Left renal cortex interstitium (tissue), 4 donors: ENCODE measurements at places on chromosomes 5 and 9. TPM values are rescaled to one million over a fixed set of nuclear protein-coding genes. Genes with fewer than 3 reads are reported as not detected.

GRCh38 chr5:73363911-73364730 is 84.5 kb downstream of the FOXD1 start:
- DNase-seq, result no peak

DNA sequence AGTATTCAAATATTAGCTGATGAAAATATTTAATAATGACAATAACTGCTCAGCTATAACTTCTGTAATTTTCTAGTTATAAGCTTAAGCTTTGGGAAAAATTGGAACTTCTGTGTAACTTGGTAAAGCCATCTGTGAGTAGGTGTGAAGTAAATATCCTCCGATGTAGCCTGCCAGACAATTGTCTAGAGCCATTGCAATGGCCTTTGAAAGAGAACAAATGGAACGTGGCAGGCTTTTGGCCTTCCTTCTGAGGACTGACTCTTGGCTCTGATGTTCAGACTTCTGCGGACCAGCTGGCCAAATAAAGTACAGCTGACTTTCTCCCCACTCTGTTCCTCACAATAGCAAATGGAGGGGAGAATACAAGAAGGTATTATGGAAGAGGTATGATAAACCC is 203.4 kb upstream of the NMUR2 start:
- no peak for DNase-seq

GRCh38 chr9:74066605-74067004 is 430.5 kb upstream of the RORB start:
- DNase-seq, result no peak

DNA sequence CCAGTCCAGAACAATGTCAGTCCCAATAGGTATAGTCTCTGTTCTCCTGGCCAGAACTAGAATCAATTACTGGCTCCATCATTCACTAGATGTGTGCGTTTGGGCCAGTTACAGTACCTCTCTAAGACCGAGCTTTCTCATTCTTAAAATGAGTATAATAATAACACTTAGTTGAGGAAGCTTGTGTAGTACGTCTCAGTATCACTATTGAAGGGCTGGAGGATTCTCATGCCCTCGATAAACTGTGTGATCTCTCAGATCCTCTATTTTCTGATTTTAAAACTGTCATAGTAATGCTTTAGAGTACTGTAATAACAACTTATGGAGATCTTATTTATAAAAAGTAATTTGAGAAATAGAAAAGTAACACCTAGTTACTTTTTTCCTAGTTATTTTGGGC is 50.7 kb downstream of the CDKN2A start:
- DNase-seq, result no peak

DNA sequence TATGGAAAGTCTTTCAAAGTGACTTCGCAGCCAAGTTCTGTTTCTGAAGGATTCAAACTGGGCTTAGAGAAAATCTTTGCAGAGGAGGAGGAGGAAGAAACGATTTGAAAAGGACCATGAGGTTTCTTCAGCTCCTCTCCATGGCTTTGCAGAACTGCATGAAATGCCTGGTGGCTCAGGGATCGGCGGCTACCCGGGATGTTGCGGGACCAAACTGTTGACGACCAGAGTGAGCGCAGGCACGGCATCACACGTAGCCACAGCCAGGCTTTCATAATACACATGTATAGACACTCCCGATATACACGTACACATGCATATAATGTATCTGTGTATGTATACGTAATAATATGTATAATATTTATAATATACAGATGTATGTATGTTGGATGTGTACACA is 180.0 kb downstream of the PAX5 start:
- no peak for DNase-seq

DNA sequence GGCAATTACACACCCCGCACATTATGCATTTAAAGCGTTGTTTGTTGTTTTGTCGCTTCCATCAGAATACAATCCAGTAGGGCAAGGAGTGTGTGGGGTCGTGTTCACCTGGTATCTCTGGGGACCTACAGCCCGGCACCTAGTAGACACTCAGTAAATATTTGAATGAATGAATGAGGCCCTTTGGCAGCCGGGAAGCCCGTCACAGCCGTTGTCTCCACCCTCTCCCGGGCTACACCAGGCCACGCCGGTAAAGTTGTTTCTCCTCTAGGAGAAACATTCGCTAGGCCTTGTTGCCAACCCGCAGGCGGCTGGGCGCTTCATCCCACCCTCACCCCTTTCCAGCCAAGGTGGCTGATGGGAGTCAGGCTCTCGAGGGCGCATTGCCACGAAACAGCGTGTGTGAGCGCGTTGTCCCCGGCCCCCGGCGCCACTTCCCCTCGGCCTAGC is 876 bp upstream of the JAK2 start:
- no peak for DNase-seq

GRCh38 chr5:173493040-173493439 is 123.4 kb downstream of the BOD1 start:
- DNase-seq, result no peak

DNA sequence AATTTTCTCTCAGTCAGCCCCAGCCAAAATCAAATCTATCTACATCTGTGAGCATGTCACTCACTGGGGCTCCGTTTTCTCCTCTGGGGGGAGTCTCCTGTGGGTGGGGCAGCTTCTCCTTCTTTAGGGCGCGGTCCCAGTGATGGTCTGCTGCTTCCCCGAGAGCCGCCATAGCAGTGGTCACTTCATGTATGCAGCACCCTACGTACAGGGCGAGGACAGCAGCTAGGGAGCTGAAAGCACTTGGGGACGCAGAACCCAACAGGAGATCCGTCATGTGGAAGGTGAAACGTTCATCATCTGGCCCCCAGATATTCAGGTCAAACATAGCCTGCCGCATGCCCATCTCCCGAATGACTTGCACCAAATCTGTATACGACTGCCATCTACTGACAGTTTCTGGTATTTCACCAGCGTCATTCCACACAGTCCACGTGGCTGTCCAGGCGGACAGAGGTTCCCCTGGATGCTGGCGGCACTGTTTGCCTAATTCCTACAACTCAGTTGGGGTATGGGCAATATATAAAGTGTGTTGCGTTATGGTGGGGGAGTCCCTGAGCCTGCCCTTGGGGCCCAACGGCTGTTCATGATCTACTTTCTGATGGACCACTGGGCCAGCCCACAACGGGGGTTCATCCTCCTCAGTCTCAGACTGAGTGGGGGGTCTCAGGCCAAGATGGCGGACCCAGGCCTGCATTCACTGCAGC is 795.0 kb downstream of the EFNA5 start:
- DNase-seq, result no peak

DNA sequence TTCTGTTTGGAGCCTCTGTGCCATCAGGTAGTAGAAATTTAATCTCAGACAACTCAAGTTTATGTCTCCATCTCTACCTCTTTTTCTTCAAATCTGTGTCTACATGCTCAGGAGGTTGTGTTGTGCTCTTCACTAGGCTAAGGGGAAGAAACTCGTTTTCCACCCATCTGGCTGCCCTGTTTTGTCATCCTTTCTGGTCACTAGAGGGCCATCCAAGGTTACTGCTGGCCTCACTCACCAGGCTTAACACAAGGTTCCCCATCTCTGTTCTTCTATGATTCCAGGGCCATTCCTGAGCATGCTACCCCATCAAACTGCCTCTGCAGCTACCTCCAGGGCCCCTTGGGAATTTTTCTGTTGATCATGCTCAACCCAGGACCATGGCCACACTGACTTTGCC is 213.3 kb upstream of the FBXL7 start:
- DNase-seq, result no peak

- DNase-seq, result no peak
Measured at GRCh38 chr5:9332026-9332425, 213.8 kb downstream of the SEMA5A start.

DNA sequence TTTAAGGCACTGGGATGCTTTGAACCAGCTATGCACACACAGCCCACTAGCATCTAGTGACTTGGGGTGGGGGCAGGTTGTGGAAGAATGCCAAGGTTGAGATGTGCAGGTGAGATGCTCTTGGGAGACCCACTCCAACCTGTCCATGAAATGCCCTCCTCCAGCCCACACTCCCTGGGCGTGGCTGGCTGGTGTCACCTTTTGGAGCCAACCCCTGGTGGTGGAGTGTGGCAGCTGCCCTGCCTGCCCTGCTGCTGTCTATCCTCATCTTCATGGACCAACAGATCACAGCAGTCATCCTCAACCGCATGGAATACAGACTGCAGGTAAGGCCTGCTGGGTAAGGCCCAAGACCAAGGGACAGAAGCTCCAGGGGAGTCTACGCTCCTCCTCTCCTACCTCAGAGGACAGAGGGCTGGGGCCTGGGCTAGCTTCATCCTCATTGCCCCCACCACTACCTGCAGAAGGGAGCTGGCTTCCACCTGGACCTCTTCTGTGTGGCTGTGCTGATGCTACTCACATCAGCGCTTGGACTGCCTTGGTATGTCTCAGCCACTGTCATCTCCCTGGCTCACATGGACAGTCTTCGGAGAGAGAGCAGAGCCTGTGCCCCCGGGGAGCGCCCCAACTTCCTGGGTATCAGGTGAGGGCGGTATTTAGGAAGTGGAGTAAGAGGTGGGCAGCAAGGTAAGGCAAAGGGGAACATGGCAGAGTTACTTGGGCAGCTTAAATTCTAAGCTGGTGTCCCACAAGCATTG is 7.4 kb downstream of the SLC4A9 start:
- no peak for DNase-seq

- DNase-seq, result peak; percentile 39
Measured at GRCh38 chr9:101601904-101602765, 7.4 kb upstream of the PPP3R2 start.

The C5orf58 gene
- 0.49 TPM for polyA plus RNA-seq

The LCN10 gene
- polyA plus RNA-seq, result 1.5 TPM

The PDZD2 gene
- 16.6 TPM for polyA plus RNA-seq
